ENCODE measurements at places on chromosomes 7 and 10. TPM values are rescaled to one million over a fixed set of nuclear protein-coding genes. Genes with fewer than 3 reads are reported as not detected.

Gene PTF1A
- not detected for total RNA-seq

Gene SPDYE6
- not detected for total RNA-seq

Gene ITIH5
- total RNA-seq: 0.17 TPM

Gene MKI67
- total RNA-seq: 1.7 TPM

Gene PODXL
- 0.17 TPM for total RNA-seq

Gene ADIRF
- 197 TPM for total RNA-seq

Gene HOXA6
- total RNA-seq: 0.09 TPM

Gene MYH16
- total RNA-seq: not detected

Gene SPDYE9
- total RNA-seq: not detected

Gene ZFYVE27
- total RNA-seq: 15.0 TPM

Gene ARHGAP12
- total RNA-seq: 54.7 TPM

Data from bronchial smooth muscle cell (primary cell).